Activated CD8-positive, alpha-beta memory T cell treated with anti-CD3 and anti-CD28 coated beads, Interleukin-2, amount 10 ng/mL, durations not matched to agents 7 days and 5 days (primary cell): ENCODE measurements at places on chromosomes 1 and 21.

GRCh38 chr1:238254935-238255334 lies 364.2 kb upstream of the ZP4 start:
- no peak overlapping the region for H3K4me3 ChIP-seq
- no peaks in the 10 kb centered on the region for H3K36me3 ChIP-seq
- no peak overlapping the region for H3K27ac ChIP-seq
- no peaks in the 10 kb centered on the region for H3K27me3 ChIP-seq
- DNase-seq = no peak
- H3K4me1 ChIP-seq = no peaks in the 10 kb centered on the region

DNA sequence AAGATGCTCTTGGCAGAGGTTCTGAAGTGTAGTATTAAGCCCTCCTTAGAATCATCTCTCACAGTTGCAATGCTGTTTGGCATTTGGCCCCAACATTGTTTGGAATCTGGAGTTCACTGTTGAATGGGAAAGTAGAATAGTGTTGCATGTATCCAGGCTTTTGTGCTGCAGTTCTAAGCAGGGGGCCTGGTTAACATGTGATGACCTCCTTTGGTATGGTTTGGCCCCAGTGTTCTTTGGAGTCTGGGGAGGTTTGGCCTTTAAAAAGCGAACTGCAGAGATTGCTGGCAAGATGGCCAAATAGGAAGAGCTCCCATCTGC lies 61.8 kb upstream of the PLD5 start:
- no peak overlapping the region for H3K27ac ChIP-seq
- no peaks in the 10 kb centered on the region for H3K36me3 ChIP-seq
- no peaks in the 10 kb centered on the region for H3K4me1 ChIP-seq

DNA sequence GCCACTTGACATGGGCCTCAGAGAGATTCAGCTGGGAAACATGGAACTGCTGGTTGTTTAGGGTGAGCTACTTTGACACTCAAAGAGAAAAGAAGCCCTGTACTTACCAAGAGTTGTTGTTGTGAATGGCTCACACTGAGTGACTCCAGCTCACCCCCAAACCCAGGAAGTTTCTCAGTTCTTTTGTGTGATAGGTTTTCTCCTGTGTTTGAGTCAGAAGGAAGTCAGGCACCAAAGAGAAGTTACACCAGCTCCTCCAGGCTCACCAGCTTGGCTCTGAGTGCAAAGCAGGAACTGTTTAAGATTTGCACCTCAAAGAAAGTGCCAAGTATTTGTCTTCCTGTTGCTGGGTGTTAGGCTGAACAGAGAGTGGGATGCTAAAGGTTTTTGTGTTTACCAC lies 111.2 kb upstream of the PROX1 start:
- no peak overlapping the region for H3K27ac ChIP-seq
- H3K4me3 ChIP-seq = no peak overlapping the region
- H3K4me1 ChIP-seq = no peaks in the 10 kb centered on the region
- DNase-seq = no peak

DNA sequence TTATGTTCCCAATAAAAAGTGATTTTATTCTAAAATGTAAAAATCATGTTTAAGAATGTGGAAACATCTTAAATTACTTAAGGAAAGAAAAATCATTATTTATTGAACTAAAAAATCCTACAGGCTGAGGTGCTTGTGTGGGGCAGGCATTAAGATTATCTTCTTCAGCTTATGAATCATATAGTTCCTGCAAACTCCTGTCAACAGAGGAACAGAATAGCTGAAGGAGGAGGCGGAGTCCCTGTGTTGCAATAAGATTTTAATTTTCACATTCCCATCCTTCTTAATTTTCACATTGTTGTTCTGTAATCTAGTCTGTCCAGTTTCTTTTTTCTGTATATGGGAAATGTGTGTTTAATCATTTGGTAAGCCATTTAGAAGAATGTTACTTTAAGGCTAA lies 20.6 kb upstream of the OLFML3 start:
- no peak for DNase-seq
- no peaks in the 10 kb centered on the region for H3K27me3 ChIP-seq
- no peak overlapping the region for H3K4me3 ChIP-seq
- no peak overlapping the region for H3K27ac ChIP-seq
- peaks cover 14% of the 10 kb centered on the region for H3K4me1 ChIP-seq

DNA sequence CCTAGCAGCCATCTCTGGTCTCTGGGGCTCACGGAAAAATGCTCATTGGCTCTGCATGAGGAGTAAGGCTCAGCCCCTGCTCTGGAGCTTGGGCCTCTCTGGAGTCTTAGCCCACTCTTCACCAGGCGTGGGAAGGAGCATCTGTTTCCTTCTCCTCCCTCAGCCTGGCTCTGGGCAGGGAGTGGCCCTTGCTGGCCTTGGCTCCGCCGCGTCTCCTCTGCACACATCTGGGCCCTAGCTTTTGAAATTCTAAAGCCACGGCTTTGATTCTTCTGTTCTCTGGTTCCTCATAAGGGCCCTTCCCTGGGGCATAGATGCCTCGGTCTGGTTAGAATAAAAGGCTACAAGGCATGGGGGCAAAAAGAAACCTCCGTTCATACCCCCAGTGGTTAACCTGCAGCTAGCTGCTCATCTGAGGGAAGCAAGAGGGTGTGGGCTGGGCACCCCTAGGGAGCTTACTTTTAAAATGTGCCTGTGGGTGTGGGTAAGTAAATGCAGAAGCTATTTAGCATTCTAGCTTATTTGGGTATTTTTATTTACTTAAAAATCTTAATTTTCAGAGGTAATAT lies 145.6 kb downstream of the CAMTA1 start:
- H3K27me3 ChIP-seq = peaks cover 11% of the 10 kb centered on the region
- H3K4me1 ChIP-seq = no peaks in the 10 kb centered on the region
- no peak for DNase-seq
- H3K4me3 ChIP-seq = no peak overlapping the region
- no peaks in the 10 kb centered on the region for H3K36me3 ChIP-seq

DNA sequence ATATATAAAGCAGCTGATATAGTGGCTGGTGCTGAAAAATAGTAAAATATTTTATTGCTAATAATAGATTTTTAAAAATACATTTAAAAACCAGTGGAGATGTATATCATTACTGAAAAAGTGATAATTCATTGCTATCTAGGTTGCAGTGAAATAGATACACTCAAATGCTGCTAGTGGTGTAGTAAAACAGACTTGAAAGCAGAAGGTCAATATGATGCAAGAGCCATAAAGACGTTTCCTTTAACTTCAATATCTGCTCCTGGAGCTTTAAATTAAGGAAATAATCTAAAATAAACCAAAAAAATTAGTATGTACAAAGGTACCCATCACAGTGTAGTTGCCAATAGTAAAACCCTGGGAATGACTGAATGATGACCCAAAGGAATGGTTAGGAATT lies 26.2 kb downstream of the RHEX start:
- DNase-seq = no peak
- H3K27me3 ChIP-seq = peaks cover 57% of the 10 kb centered on the region
- H3K4me3 ChIP-seq = no peak overlapping the region
- H3K36me3 ChIP-seq = no peaks in the 10 kb centered on the region
- no peak overlapping the region for H3K27ac ChIP-seq
- peaks cover 11% of the 10 kb centered on the region for H3K4me1 ChIP-seq

DNA sequence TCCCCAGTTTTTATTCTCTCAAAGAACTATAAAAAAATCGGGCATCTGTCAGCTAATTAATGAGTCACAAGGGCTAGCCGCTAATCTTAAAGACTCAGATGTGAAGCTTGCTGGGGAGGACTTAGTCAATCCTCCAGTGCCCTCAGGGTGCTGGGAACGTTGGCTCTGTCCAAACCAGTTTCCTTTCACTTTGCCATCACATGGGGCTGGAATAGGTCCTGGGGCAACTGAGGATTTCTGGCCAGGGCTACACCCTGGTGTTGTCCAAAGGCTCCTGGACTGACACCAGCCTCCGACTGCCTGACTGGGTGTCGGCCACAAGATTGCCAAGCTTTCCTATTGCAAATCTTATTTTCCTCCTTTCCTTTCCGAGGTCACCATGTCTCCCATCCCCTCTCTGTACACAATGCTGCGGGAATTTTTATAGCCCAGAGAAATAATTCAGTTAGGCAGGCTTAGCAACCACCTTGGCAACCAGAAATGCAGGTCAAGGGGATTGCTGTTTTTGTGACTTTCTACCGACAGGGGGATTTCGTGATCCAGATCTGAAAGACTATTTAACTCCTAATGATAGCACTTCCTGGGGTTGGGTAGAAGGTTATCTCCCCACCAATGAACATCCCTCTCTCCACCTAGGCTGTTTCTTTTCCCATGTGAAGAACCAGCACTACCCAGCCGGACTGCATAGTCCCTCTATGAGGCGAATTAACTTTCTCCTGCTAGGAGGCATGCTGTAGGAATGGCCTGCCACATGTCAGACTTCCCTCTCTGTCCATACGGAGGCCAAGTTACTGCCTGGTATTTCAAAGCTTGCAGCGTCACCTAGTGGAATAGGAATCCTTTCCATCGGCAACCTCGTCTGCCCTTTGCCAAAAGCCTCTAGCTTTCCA lies 29.9 kb upstream of the CTBS start:
- peaks cover 21% of the 10 kb centered on the region for H3K36me3 ChIP-seq
- no peaks in the 10 kb centered on the region for H3K27me3 ChIP-seq
- H3K4me1 ChIP-seq = peaks cover 8% of the 10 kb centered on the region
- H3K4me3 ChIP-seq = no peak overlapping the region
- no peak overlapping the region for H3K27ac ChIP-seq

DNA sequence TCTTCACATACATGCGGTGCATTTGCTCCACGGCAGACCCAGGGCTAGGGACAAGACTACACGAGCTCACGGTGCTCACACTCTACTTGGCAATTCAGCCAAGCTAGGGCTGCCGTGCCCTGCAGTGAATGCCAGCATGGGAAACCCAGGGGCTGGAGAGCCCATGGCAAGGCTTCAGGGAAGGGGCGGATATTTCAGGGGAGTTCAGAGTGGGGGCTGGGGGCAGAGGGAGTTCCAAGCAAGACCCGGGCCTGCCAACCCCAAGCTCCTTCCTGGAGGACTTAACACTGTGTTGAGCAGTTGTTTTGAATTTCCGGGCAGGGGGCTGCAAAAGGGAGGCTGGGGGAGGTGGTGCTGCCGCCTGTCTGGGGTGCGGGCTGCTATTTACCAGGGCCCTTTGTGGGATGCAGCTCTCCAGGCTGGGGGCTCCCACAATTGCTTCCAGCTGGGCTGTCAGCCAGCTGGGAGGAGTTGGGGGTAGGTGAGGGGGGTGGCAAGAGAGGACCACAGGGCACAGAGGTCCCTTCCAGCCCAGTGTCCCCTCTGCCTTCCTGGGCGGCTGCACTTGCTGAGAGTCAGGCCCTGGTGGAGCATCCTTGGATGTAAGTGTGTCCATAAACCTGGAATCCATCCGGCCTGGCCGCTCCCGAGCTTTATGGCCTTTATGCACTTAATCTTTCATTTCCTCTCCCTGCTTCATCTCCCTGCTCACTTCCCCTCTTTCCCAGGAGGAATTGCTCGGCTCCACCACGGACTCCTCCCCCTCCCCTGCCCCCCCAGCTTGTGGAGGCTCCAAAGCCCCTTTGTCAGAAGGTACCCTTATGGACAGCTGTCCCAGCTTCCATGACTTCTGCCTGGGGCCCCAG lies 55.8 kb upstream of the SSBP3 start:
- no peak overlapping the region for H3K27ac ChIP-seq
- DNase-seq = no peak

GRCh38 chr21:31252091-31252490 lies 92.0 kb downstream of the TIAM1 start:
- no peak overlapping the region for H3K27ac ChIP-seq
- H3K36me3 ChIP-seq = peaks cover 2% of the 10 kb centered on the region
- no peaks in the 10 kb centered on the region for H3K4me1 ChIP-seq
- no peak for DNase-seq
- no peaks in the 10 kb centered on the region for H3K27me3 ChIP-seq
